ENCODE measurements at places on chromosomes 5 and 9. TPM values are rescaled to one million over a fixed set of nuclear protein-coding genes. Genes with fewer than 3 reads are reported as not detected.

Gene NIPAL4
- 0.18 TPM for total RNA-seq

Gene FOXD4L4
- total RNA-seq, result 0.42 TPM

Gene ARID3C
- total RNA-seq, result 0.27 TPM

Gene ZNF474
- total RNA-seq, result not detected

Gene QRFP
- not detected for total RNA-seq

Gene C5orf58
- total RNA-seq, result not detected

GRCh38 chr9:89446261-89446960, 51.5 kb downstream of the SEMA4D start:
- H3K36me3 ChIP-seq, result no peaks in the 10 kb centered on the region
- H3K27me3 ChIP-seq, result no peaks in the 10 kb centered on the region
- no peak for DNase-seq

- H3K27me3 ChIP-seq, result no peaks in the 10 kb centered on the region
- H3K4me1 ChIP-seq, result peaks cover 12% of the 10 kb centered on the region
- no peak for DNase-seq
- H3K27ac ChIP-seq, result no peak overlapping the region
- H3K4me3 ChIP-seq, result no peak overlapping the region
Measured at GRCh38 chr5:59583151-59583809, 310.2 kb downstream of the PDE4D start.

DNA sequence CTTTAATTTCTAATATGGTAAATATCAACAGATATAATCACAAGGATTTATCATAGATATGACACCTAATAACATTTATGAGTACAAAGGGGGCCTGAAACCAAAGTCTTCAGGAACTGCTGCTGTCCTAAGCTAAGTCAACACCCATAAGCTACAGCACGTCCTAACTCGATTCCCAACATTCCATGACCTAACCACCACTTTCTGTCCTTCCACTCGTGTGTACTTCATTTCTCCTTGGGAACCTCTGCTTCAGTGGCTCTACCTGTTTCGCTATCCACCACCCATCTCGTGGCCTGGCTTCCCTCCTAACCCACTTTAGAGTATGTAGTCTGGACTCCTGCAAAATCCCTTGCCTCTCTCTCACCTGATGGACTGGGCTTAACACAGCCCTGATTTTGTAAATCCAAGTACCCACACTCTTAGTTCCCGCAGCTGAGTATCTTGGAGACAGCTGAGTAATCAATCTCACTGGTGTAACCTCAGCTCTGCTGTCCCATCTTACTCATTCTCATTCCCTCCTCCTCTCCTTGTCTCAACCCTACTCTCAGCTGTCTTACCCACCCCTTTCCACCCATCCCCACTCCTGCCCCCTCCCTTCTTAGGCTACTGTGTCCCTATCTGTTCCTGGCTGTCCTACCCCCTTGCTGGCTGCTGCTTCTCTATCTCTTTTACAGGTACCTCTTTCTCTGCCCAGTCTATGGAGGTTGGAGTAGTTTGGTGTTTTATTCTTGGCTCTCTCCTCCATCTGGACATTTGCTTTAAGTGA, 101.8 kb downstream of the MAST4 start:
- no peaks in the 10 kb centered on the region for H3K4me1 ChIP-seq
- no peak overlapping the region for H3K4me3 ChIP-seq
- H3K27ac ChIP-seq, result no peak overlapping the region
- H3K36me3 ChIP-seq, result no peaks in the 10 kb centered on the region
- no peaks in the 10 kb centered on the region for H3K27me3 ChIP-seq

- no peaks in the 10 kb centered on the region for H3K36me3 ChIP-seq
- no peaks in the 10 kb centered on the region for H3K27me3 ChIP-seq
- no peak overlapping the region for H3K27ac ChIP-seq
- DNase-seq, result no peak
- no peaks in the 10 kb centered on the region for H3K4me1 ChIP-seq
Measured at GRCh38 chr9:104293877-104294276, 199.8 kb downstream of the SMC2 start.

GRCh38 chr9:136122425-136123383, 4.0 kb upstream of the TMEM250 start:
- H3K27ac ChIP-seq, result no peak overlapping the region
- DNase-seq, result peak; percentile 58
- peaks cover 6% of the 10 kb centered on the region for H3K4me1 ChIP-seq
- no peaks in the 10 kb centered on the region for H3K36me3 ChIP-seq
- peaks cover 8% of the 10 kb centered on the region for H3K27me3 ChIP-seq

- no peak overlapping the region for H3K27ac ChIP-seq
- no peak overlapping the region for H3K4me3 ChIP-seq
- H3K27me3 ChIP-seq, result no peaks in the 10 kb centered on the region
- H3K4me1 ChIP-seq, result no peaks in the 10 kb centered on the region
- no peak for DNase-seq
Measured at GRCh38 chr9:120350596-120350995, 229.4 kb downstream of the CDK5RAP2 start.

GRCh38 chr5:166338801-166339200, 1952.6 kb upstream of the WWC1 start:
- no peaks in the 10 kb centered on the region for H3K27me3 ChIP-seq
- H3K27ac ChIP-seq, result no peak overlapping the region
- H3K4me3 ChIP-seq, result no peak overlapping the region
- DNase-seq, result peak; percentile 77

DNA sequence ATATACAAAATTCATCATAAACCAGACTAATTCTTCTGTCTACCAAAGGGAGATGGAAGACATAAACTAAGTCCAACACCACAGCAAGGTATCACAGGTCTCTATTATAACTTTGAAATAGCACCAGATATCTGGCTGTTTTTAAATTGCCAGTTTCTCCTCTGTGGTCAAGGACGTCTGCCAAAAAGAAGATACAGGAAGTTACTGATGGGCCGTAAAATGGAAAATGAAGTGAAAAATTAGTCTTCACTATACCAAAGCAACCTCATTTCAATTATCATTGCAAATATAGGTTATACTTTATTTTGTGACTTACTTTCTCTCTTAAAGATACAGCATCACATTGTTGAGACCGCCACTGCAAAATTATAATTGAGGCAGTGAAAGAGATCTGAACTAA, 225.5 kb downstream of the NDUFS4 start:
- H3K4me1 ChIP-seq, result no peaks in the 10 kb centered on the region
- no peaks in the 10 kb centered on the region for H3K36me3 ChIP-seq

- no peak overlapping the region for H3K4me3 ChIP-seq
- no peaks in the 10 kb centered on the region for H3K4me1 ChIP-seq
- H3K27me3 ChIP-seq, result no peaks in the 10 kb centered on the region
- no peaks in the 10 kb centered on the region for H3K36me3 ChIP-seq
- no peak for DNase-seq
- H3K27ac ChIP-seq, result no peak overlapping the region
Measured at GRCh38 chr5:144460600-144460999, 289.9 kb downstream of the KCTD16 start.

GRCh38 chr9:115888131-115888530, 265.5 kb upstream of the PAPPA start:
- no peaks in the 10 kb centered on the region for H3K27me3 ChIP-seq
- H3K27ac ChIP-seq, result no peak overlapping the region
- no peak overlapping the region for H3K4me3 ChIP-seq
- no peaks in the 10 kb centered on the region for H3K36me3 ChIP-seq

- DNase-seq, result no peak
- H3K27ac ChIP-seq, result no peak overlapping the region
- no peaks in the 10 kb centered on the region for H3K36me3 ChIP-seq
Measured at GRCh38 chr5:57824047-57824446, 341.4 kb upstream of the ACTBL2 start.

DNA sequence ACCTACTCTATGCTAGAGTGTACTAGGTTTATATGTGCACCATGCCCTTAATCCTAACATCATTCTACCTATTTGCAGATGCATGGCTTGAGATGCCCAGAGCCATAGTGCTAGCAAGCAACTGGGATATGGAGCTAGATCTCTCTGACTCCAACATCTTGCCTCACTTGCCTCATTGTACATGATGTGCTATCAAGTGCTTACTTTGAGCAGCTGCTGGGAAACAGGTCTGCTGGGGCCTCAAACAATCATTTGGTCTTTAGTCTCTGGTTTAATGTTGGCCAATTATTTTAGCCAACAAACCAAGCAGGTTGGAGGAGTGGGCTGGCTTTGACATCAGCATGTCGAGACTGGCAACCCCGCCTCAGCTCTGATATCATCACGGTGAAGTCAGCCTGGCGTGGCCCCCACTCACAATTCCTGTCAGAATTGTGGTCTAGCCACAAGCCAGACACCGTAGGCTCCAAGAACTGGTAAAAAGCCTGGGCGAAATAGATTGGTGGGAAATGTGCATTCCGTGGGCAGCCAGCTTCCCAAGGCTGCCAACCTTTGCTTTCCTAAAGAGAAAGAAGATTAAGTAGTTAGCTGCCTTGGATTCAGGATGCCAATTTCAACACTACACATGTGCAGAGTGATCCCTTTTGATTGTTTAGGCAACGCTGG, 21.1 kb upstream of the GAS1 start:
- H3K4me1 ChIP-seq, result no peaks in the 10 kb centered on the region
- DNase-seq, result peak; percentile 78
- no peaks in the 10 kb centered on the region for H3K36me3 ChIP-seq
- no peak overlapping the region for H3K27ac ChIP-seq
